ENCODE measurements at places on chromosomes 4 and X. TPM values are rescaled to one million over a fixed set of nuclear protein-coding genes. Genes with fewer than 3 reads are reported as not detected.

DNA sequence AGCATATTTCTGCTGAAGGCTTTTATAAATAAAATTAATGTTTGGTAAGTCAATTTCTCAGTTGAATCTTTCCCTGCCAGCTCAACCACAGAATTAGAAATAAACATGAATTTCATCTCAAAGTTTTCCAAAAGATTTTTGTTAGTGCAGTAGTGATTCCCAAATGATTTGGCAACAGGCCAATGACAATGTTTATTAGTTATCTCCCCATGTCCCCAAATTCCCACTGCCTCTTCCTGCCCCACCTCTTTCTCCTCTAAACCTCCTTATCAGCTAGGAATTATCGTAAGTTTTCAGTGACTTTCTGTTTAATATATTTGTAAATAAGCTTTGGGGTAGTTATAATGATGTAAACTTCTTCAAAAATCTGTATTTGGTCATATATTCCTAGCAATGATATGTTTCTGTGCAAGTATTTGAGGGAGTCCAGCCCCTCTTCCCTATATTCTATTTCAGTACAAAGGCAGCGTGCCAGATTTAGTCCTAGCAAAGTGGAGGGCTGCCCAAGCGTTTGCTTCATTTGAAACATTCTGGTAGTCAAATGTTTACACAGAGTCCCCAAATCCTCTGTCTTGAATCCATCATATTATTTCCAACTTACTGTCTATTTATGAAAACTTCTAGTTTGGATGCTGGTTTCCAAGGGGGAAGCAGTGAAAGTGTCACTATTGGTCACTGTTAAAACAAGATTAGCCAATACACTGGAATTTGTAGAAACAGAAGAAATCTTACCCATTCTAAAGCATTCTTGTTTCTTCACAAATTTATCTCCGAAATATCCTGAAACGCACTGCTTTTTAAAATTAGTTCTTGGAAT, 33.7 kb upstream of the ANKRD50 start:
- no peaks in the 10 kb centered on the region for H3K36me3 ChIP-seq
- H3K27me3 ChIP-seq = no peaks in the 10 kb centered on the region
- no peak overlapping the region for H3K4me3 ChIP-seq
- H3K27ac ChIP-seq = peak overlapping the region; percentile 18
- no peak for DNase-seq
- no peaks in the 10 kb centered on the region for H3K4me1 ChIP-seq

DNA sequence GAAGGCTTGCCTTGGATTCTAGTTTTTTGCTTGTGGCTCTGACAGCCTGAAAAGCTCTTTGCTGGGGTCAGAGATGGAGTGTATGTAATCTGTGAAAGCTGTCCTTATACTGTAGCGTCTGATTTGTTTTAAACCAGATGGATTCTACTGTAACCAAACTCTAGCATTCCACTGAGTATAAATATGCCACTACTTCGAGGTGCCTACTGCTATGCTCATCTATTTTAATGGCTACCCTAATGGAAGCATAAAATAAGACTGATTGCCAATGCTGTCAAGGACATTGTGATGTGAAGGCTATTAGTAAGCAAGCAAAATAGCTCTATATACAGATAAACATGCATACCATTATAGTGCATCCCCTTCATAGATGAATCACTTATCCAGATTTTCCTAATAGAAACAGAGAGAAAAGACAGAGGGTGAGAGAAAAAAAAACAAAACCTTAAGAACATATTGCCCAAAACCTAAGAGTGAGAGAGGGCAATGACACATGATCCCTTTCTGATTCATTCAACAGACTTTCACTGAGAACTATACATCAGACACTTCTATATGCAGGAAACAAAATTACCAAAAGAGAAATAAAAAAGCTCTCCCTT, 1025.8 kb upstream of the LCORL start:
- no peaks in the 10 kb centered on the region for H3K27me3 ChIP-seq
- no peak overlapping the region for H3K4me3 ChIP-seq
- H3K4me1 ChIP-seq = no peaks in the 10 kb centered on the region

Gene PCDH7
- total RNA-seq = 3.4 TPM

DNA sequence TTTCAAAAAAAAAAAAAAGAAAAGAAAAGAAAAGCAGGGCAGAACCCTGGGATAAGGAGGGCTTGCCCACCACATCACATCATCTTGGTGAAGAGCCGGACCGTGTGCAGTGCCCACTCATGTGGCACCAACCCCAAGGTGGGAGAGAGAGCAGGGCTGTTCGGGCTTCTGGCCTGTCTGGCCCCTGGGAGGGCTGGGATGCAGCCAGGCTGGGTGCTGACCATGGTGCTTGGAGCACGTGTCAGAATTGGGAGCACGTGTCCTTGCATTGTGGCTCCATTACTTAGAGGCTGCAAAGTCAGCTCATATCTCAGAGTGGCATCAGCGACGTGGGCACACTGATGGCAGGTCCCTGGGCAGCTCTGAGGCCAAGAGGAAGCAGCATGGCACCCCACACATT, 100.9 kb upstream of the AFAP1 start:
- H3K4me3 ChIP-seq = no peak overlapping the region
- DNase-seq = no peak
- H3K4me1 ChIP-seq = no peaks in the 10 kb centered on the region
- H3K36me3 ChIP-seq = no peaks in the 10 kb centered on the region
- H3K27me3 ChIP-seq = no peaks in the 10 kb centered on the region

GRCh38 chrX:78140206-78140605, 756 bp upstream of the TAF9B start:
- H3K27me3 ChIP-seq = no peaks in the 10 kb centered on the region
- no peak for DNase-seq
- H3K36me3 ChIP-seq = no peaks in the 10 kb centered on the region
- no peak overlapping the region for H3K4me3 ChIP-seq
- H3K27ac ChIP-seq = no peak overlapping the region

DNA sequence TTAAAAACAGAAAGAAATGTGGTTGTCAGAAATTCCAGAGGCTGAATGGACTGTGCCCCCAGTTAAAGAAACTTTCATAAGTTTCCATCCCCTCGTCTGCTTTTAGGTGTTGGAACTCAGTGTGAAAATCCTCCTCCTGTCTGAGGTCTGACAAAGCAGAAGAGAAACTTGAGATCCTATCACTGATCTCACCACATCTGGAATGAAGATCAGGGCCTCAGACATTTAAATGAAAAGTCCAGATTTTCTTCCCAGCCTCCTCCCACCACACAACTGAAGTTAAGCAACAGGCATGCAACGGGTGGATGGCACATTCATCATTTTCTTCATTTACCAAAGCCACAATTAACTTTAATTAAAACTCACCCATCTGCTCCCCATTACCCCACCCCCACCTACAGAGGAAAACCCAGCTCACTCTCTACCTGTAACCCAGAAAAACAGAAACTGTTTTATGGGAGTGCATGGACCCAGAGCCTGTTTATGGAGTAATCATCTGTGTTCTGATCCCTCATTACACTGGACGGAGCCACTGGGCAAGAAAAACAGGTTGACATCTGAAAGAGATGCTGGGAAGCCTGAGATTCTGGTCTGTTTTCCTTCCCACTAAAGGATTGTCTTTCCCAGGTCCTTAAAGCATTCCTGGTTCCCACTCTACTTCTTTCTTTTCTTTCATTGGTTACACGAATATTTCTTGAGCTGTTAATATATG, 58.1 kb upstream of the HOPX start:
- no peaks in the 10 kb centered on the region for H3K27me3 ChIP-seq
- DNase-seq = no peak
- H3K27ac ChIP-seq = no peak overlapping the region

Gene MAGEA8
- not detected for total RNA-seq
